ENCODE measurements at places on chromosomes 16 and 17.

DNA sequence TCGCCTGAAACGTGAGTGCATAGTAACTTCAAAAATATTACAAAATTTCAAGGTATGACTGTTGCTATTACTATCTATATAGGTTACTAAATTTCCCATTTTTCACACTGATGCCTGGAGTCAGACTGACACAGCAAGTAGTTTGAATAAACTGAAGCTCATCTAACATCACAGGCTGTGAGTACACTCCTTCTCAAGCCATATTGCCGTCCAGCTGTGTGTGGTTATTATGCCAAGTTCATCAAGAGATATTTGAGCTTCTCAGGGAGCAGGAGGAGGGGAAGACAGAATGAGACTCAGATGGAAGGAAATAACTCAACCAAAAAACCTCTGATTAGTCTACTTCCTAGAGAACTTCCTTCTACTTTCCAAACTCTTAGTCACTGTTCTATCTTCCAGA is 473.9 kb downstream of the TOX3 start:
- DNase-seq = no peak

DNA sequence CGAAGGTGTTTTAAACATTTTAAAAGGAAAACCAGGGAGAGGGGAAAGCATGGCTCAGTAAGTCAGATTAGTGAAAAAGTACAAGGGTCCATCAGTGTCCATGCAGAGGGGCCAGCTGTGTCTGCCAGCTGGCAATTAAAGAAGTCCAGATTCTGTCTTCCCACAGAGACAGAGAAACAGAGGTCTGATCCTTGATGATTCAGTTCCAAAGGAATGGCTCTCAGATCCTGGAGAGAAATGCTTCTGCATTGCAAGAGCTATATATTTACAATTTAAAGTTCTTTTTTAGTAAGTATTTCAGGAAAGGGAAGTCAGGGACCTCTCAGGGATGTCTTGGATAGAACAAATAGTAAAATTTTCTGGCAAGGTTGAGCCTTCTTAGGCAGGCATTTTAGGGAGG is 56.2 kb downstream of the HSD17B2 start:
- DNase-seq = no peak

DNA sequence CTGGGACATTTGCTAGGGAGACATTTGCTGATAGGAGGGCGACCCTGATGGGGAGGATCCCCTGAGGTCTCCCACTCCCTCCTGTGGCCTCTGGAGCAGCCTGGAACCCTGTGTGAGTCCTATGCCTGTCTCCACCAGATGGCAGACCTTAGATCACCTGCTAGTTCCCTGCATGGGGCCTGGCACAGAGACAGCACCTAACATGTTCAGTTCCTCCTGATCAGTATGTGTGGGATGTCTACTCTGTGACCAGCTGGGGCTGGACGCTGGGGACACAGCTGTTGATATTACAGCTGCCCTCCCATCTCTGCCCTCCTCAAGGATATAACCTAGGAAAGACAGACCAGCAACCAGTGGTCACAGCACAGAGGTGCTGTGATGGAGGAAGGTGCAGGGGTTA is 1.1 kb upstream of the ADCY7 start:
- DNase-seq = no peak

DNA sequence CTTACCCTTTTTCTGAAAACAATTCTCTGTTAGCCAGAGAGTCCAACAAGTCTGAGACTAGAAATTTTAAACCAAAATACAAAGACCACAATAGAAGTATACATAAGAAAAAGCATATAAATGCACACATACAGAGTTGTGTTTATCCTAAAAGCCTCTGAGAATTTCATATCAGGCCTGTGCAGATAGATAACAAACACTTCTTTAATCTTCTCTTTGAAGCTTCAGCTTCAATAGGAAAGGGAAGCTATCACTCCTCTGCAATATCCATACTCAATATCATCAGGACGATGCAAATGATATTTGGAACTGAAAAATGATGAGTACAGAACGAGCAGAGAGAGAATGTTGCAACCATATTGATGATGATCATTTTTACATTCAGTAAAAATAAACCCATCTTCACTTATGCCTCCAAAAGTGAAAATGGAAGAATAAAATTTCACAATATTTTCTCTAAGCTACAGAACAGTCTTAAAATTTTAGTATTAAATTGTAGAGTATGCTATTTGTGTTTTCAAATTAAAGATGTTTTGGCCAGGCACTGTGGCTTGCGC is 61.6 kb downstream of the SKAP1 start:
- no peak for DNase-seq

- DNase-seq = no peak
Observed at GRCh38 chr16:23434380-23434779, 18.6 kb downstream of the COG7 start.

GRCh38 chr17:51730303-51731050 is 428.0 kb downstream of the CA10 start:
- DNase-seq = no peak

- DNase-seq = no peak
Observed at GRCh38 chr17:75776386-75777295, 8.0 kb upstream of the UNK start.

DNA sequence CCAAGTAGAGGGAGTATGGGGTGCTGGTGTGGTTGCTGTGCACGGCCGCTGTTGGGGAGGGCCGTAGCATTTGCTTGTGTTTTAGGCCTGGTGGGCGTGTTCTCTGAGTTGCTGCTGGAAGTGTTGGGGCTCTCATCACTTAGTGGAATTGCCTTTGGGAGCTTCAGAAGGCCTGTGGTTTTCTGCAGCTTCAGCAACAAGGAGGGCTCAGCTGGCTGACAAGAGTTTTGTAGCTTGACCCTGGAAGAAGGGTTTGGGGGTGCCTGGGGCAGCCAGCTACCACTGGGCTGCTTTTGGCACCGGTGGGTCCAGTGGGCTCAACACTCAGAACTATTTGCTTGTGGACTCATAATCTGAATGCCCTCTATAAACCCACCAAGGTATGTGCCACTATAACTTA is 30.9 kb downstream of the HAPSTR1 start:
- DNase-seq = no peak

- DNase-seq = no peak
Observed at GRCh38 chr16:47016700-47017133, 43.2 kb upstream of the DNAJA2 start.

DNA sequence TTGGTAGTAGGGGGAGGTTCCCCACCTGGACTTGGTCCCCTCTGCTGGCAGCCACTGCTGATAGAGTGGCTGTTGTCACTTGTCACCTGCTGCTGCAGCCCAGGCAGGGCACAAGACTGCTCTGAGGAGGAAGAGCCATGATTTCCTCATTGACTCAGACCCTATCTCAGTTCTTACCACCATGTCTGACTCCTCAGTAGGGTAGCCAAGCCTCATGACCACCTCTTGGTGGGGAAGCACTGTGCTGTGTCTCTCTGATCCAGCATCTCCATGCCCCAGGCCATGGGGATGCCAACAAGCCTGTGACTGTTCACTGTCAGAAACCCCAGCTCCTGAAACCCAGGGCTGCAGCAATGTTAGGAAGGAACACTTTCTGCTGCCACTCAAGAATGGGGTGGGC is 173.0 kb downstream of the WSCD1 start:
- no peak for DNase-seq

DNA sequence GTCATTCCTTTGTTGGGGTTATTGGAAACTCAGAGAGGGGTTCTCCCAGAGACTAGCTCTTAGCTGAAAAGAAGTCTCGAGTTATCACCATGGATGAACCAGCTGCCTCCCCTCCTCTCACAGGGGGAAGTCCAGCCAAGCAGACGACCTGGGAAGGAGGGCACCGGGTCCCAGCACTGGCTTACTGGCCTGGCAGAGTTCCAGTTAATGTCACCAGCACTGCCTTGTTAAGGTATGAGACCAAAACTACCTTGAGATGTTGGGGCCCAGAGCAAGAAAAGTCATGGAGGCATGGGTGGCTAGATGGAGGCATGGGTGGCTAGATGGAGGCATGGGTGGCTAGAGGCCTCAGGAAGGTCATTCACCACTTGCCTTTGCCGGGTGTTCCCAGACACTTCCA is 72.4 kb downstream of the WIPI1 start:
- no peak for DNase-seq

DNA sequence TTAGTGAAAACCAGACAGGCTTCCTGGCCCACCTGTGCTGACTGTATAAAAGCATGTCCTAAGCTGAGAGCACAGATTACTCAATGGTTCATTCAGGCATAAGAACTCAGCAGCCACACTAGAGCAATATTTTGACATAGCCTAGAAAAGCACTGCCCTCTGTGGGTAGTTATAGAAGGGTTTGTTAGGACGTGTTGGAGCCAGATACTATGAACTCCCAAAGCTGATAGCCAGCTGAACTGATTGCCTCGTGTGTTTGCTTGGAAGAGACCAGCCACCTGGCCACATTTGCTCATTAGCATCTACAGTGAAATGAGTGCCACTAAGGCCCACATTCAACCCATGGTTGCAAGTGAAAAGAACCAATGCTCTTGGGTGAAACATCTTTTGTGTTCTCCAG is 30.8 kb upstream of the ABCA5 start:
- DNase-seq = no peak

GRCh38 chr16:71250461-71251235 is 20.1 kb upstream of the HYDIN start:
- DNase-seq = no peak
